Mesendoderm (in vitro differentiated cells): ENCODE measurements at places on chromosomes 12 and 14.

GRCh38 chr12:47881826-47882427, 22.9 kb downstream of the VDR start:
- no peak for DNase-seq
- no peaks in the 10 kb centered on the region for H3K27me3 ChIP-seq
- H3K4me1 ChIP-seq, result no peaks in the 10 kb centered on the region
- no peak overlapping the region for H3K27ac ChIP-seq
- H3K36me3 ChIP-seq, result no peaks in the 10 kb centered on the region
- no peak overlapping the region for H3K4me3 ChIP-seq

GRCh38 chr12:11746940-11747716, 97.7 kb downstream of the ETV6 start:
- DNase-seq, result no peak
- no peak overlapping the region for H3K27ac ChIP-seq
- H3K4me3 ChIP-seq, result no peak overlapping the region
- H3K36me3 ChIP-seq, result no peaks in the 10 kb centered on the region
- no peaks in the 10 kb centered on the region for H3K27me3 ChIP-seq
- peaks cover 8% of the 10 kb centered on the region for H3K4me1 ChIP-seq

GRCh38 chr12:70154087-70154638, 89.1 kb upstream of the CNOT2 start:
- H3K4me1 ChIP-seq, result no peaks in the 10 kb centered on the region
- no peak for DNase-seq
- no peak overlapping the region for H3K4me3 ChIP-seq
- no peaks in the 10 kb centered on the region for H3K27me3 ChIP-seq
- H3K27ac ChIP-seq, result no peak overlapping the region

- no peaks in the 10 kb centered on the region for H3K4me1 ChIP-seq
- H3K27ac ChIP-seq, result peak overlapping the region; percentile 52
- no peak for DNase-seq
These were observed 797 bp downstream of the UNG start for GRCh38 chr12:109098183-109098604.
